ENCODE measurements at places on chromosomes 6 and 20. TPM values are rescaled to one million over a fixed set of nuclear protein-coding genes. Genes with fewer than 3 reads are reported as not detected.

DNA sequence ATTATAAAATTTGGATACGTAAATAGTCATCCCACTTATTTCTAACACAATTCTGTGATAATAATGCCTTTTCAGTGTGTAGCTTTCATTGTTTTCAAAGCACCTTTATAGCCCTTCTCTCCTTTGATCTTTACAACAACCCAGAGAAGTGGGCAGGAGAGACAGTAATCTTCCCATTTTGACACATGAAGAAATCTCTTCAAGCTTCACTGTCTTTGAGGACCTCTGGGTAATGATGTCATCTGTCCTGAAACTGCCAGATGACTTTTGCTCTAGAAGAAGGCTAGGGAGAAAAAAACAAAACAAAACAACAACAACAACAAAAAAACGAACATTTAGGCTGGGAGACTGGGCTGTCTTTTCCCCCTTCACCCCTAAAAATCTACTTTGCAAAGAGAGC, 203.0 kb downstream of the KCNQ5 start:
- no peak for DNase-seq

HLA-DOA gene
- not detected for total RNA-seq

DNA sequence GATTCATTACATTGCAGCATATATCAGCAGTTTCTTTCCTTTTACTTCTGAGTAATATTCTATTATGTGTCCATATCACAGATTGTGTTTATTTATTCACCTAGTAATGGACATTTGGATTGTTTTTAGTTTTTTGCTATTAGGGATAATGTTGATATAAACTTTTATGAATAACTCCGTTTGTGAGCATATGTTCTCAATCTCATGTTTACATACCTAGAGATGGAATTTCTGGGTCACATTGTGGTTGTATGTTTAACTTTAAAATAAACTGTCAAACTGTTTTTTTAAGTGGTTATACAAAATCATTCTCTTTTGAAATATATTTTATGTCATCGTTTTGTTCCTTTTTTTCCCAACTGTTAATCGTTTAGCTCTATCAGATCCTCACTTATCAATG, 311.6 kb downstream of the MMUT start:
- DNase-seq, result no peak

- no peak for DNase-seq
Measured at GRCh38 chr6:62202078-62202477, 83.9 kb downstream of the KHDRBS2 start.

GRCh38 chr6:158813032-158813431, 6.1 kb downstream of the EZR start:
- DNase-seq, result no peak

DNA sequence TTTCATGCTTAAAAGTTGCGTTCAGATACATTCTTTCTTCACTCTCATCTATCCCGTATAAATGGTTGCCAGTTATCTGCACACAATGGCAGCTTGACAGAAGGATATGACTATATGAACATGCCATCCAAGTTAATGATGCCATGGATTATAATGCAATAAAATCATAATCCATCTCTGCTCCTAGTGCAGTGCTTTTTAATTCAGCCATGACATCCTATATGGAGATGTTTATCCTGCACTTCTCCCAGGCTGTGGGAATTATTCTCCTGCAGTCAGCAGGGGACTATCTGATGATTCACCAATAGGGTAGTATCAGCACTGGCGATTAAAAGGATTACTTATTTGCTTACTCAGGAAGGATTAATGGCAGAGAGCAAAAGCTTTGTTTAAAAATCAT, 273.8 kb downstream of the SAMD5 start:
- no peak for DNase-seq

DNA sequence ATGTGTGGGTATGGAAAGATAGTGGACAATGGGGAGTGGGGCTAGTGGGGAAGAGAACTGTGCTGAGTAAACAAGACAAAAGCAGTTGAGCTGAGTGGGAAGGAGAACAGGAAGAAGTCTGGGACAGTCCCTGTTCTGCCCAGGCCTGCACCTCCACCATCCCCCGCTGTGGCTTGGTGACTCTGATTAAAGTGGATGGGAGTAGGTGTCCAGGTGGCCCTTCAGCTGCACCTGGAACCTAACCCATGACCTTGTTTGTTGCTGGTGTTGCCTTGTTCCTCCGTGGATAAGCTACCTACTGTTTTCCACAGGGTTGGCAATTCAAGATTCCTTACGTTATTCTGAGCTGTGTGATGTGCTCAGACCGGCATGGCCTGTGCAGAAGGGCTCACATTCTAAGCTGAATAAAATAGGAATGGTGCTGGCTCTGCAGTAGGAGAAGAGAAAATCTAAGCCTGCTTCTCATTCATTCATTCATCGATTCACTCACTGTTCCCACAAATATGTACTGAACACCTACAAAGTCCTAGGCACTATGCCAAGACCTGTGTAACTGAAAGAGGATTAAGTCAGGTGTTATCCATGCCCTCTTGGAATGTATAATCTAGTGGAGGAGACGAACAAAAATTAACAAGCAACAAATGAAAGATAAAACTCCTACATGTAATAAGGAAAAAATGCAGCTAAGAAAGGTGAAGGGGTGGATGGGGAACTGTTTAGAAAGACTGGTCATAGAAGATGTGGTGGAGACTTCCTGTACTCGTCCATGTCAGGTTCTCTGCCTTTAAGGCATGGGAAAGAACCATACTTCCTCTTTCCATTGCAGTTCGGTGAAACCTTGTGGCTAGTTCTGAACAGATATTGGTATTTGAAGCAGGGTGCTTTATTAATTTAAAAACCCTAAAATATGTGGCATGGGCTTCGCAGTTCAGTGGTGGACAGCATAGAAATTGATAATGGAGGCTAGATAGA, 10.1 kb upstream of the CALHM6 start:
- no peak for DNase-seq

- no peak for DNase-seq
Measured at GRCh38 chr20:19120011-19120410, 92.4 kb upstream of the SLC24A3 start.

DDO gene
- 2.0 TPM for total RNA-seq

GRCh38 chr6:54206510-54206909, 95.3 kb downstream of the MLIP start:
- no peak for DNase-seq

DNA sequence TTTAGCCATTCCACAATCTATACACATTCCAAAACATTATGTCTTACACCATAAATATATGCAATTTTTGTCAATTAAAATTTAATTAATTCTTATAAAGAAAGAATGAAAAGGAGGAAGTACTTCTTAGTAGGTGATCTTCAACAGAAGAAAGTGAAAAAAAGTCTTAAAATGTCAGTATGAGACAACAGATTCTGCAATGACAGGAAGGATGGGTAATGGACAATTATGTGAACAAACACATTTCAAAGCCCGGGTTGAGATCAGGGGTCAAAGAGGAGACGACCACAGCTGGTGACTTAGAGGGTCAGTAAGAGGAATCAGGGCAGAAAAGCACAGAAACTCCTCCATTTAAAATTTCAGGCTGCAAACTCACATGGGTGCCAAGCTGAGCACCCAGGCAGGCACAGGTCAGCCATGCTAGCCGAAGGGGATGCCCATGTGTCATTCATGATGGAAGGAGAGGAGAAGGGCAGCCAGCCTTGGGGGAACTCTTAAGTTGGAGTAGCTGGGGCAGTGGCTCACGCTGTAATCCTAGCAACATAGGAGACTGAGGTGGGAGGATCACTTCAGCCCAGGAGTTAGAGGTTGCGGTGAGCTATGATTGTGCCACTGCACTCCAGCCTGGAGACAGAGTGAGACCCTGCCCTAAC, 11.0 kb downstream of the VSX1 start:
- DNase-seq, result no peak

SPDEF gene
- total RNA-seq, result 1.4 TPM

GRCh38 chr6:159443417-159443920, 249.6 kb downstream of the SOD2 start:
- no peak for DNase-seq

DNA sequence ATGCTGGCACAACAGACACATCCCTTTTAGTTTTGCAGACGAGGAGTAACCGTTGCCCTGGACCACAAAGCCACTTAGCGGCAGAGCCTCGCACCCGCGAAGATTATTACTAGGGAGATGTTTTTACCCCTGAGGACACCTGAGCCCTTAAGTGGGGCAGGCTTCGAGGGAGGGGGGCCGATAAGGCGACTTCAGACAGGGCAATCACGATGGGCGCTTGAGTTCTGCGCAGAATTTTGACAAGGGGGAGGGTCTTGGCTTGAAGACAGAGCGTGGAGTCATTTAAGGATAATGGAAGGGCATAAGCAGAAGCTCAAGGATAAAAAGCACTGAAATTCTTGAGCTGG, 650 bp upstream of the TTK start:
- DNase-seq, result no peak

MBOAT1 gene
- 19.7 TPM for total RNA-seq

PRDM13 gene
- not detected for total RNA-seq

DNA sequence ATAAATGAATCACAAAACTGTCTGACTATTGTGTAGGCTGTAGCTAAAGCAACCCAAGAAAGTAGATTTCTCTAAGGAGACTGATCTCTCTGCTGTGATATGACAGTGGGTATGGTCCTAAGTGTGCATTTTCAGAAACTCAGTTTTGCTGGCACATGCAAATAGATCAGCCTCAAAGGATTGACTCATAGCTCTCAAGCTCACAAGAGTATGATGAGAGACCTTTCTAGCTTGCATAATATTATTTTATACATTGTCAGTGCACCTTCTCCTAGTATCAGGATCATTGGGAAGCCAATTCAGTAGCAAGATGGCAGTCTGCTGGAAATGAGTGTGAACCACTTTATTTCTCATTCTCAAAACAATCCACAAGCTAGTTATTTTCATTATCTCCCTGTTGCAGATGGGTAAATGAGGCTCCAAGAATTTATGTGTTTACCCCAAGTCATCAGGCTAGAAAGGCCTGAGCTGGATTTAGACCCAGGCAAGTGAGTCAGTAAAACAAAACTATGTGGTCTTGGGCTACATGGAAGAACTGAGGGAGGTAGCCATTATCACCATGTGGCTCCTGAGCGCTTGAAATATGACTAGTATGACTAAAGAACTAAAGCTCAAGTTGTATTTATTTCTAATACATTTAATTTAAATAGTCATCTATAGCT, 27.9 kb upstream of the PLCB4 start:
- no peak for DNase-seq

PSORS1C2 gene
- total RNA-seq, result not detected

DNA sequence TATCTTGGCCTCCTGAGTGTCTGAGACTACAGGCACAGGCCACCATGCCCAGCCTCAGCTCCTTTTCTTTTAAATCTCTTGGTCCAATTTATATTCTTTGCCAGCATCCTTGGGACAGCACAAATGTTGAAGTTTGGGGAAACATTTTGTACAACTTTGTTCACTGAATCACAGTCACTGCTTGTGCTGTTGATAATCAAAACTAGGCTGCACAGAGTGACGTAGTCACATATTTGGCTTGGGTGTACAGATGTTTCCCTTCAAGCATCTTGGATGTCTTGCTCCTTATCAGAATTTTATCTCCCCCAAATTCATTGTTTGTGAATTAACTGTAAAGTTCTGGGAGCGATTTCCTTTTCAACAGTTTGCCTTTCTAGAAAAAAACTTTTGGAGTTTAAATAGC, 17.9 kb downstream of the CARMIL1 start:
- no peak for DNase-seq
